SHP77 (cell line): ENCODE measurements at places on chromosomes 6 and 20.

GRCh38 chr6:128491610-128492206 lies 28.7 kb downstream of the PTPRK start:
- no peak for DNase-seq

DNA sequence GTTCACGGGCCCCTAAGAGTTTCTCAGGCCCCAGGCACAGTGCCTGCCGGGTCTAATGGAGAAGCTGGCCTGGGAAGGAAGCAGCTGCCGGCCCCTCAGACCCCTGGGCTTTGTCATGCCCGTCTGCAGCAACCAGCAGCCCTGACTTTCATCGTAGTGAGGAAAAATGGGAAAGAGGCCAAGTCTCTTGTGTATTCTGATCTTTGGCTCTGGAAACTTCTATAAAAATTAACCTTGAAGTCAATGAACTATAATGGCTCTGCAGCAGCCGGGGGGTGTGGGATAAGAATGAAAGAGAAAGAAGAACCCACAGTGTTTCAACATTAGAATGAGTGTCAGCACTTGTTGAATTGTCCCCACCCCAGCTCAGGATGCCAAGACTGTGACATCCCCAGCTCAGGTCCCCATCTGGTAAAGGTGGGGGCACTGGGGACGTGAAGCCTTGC lies 12.9 kb downstream of the TGM2 start:
- no peak for DNase-seq

DNA sequence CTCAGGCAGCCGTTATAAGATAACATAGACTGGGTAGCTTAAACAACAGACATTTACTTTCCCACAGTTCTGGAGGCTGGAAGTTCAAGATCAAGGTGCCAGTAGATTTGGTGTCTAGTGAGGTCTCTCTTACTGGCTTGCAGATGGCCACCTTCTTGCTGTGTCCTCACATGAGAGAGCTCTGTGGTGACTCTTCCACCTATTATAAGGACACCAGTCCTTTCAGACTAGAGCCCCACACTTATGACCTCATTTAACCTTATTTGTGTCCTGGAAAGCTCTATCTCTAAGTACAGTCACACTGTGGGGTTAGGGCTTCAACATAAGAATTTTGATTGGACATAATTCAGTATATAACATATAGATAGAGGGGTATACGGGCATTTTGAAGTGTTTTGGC lies 245.0 kb downstream of the UTRN start:
- no peak for DNase-seq

- DNase-seq = no peak
Measured at GRCh38 chr6:18861204-18861603, 474.1 kb downstream of the RNF144B start.

- no peak for DNase-seq
Measured at GRCh38 chr6:40962241-40962640, 76.8 kb downstream of the UNC5CL start.

GRCh38 chr20:61817575-61817974 lies 248.1 kb downstream of the TAF4 start:
- DNase-seq = no peak

GRCh38 chr20:39893003-39893685 lies 795.9 kb downstream of the MAFB start:
- no peak for DNase-seq

DNA sequence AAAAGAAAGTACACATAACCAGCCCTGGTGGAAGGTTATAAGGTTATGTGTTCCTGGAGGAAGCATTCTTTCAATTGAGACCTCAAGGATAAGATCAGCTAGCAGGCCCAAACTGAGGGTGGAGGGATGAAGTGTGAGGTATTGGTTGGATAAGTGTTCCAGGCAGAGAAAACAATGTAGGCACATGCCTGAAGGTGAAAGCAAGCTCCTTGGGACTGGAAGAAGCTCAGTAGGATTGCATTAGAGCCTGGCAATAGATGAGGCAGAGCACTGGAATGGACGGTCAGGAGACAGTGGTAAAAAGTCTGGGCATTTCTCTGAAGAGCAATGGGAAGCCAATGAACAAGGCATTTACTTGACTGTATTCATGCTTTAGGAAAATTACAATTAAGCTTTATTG lies 89.9 kb upstream of the SHLD1 start:
- DNase-seq = no peak

GRCh38 chr20:20668639-20669038 lies 43.8 kb downstream of the RALGAPA2 start:
- no peak for DNase-seq

DNA sequence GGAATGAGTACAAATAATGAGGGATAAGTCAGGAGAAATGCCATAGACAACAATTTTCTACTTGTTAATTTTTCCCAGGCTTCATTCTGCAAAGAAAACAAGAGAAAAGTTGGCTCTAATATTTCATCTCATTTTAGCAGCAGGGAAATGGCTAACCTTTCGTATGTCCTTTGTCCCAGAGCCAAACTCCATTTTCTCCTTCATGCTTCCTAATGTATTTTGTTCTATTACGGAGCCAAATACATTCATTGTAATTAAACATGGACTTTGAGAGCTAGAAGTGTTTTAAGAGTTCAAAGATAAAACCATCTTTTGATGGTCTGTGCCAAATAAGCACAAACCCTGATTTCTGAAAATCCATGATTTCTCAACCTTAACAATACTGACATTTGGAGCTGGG lies 136.9 kb downstream of the PTCHD4 start:
- no peak for DNase-seq

- no peak for DNase-seq
Measured at GRCh38 chr20:1933465-1933870, 38.3 kb downstream of the SIRPA start.

GRCh38 chr6:107957308-107957908 lies 600 bp downstream of the SEC63 start:
- DNase-seq = peak; percentile 8
